ENCODE measurements at places on chromosomes 12 and 14. TPM values are rescaled to one million over a fixed set of nuclear protein-coding genes. Genes with fewer than 3 reads are reported as not detected.

DNA sequence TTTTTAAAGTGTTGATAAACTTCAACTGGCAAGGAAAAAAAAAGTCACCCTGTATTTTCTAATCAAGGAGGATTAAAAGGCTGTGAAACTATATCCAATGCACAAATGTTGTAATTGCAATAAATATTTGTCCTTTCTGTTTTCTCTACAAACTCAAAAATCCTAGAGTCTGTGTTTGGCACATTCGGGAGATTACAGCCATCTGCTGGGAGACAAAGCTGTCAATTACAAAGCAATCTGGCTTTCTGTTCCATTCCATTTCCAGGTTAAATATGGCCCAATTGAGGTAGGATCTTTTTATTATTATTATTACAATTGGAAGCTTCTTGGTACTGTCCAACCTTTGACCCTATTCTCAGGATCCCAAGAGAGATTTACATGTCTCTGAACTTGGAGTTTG is 295.9 kb downstream of the DIO2 start:
- no peak for DNase-seq

- no peak for DNase-seq
Measured at GRCh38 chr12:31218203-31219025, 107.5 kb downstream of the SINHCAF start.

The MMP19 gene
- total RNA-seq: 774 TPM

The TSPAN8 gene
- total RNA-seq: 1.8 TPM

The DNAJC22 gene
- not detected for total RNA-seq
